Stimulated activated CD8-positive, alpha-beta memory T cell treated with anti-CD3 and anti-CD28 coated beads, Interleukin-15, amount 100 ng/mL, for 1 hour (primary cell): ENCODE measurements at places on chromosomes 1 and 21.

- no peak for DNase-seq
Measured at GRCh38 chr1:245201827-245202226, 47.0 kb downstream of the KIF26B start.

GRCh38 chr21:17428484-17428869 is 84.4 kb upstream of the CXADR start:
- no peak for DNase-seq

- no peak for DNase-seq
Measured at GRCh38 chr1:97013136-97013535, 291.6 kb downstream of the PTBP2 start.

- DNase-seq: no peak
Measured at GRCh38 chr1:22788254-22788661, 77.6 kb downstream of the EPHB2 start.

DNA sequence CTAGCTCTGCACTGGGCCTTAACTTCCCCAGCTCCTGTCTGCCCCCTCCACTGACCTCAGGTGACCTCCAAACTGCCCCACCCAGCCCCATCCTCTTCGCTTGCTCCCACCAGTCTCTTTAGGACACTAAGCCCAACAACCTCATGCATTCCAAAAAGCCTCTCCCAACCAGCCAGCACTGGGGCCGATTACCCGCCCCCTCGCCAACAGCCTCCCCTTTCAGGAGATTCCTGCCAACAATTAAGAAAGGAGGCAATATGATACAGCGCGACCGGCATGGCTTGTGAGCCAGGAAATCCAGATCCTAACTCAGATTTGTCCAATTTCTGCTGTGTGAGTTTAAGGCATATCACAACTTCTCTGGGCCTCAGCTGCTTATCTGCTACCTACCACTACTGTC is 14.7 kb downstream of the KANK4 start:
- no peak for DNase-seq

- DNase-seq: no peak
Measured at GRCh38 chr1:102941366-102941947, 166.9 kb downstream of the COL11A1 start.

- no peak for DNase-seq
Measured at GRCh38 chr1:207830788-207831187, 78.9 kb downstream of the CD46 start.

DNA sequence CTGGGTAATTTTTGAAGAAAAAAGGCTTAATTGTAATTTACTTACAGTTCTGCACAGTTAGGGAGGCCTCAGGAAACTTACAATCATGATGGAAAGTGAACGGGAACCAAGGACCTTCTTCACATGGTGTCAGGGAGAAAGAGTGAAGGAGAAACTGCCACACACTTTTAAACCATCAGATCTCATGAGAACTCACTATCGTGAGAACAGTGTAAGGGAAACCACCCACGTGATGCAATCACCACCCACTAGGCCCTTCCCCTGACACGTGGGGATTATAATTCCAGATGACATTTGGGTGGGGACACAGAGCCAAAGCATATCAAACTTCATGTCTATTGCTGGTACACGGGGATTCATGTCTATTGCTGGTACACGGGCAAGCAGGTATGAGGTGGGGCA is 5.3 kb upstream of the SFT2D2 start:
- DNase-seq: no peak

- DNase-seq: no peak
Measured at GRCh38 chr1:168842306-168842705, 113.3 kb upstream of the DPT start.

- DNase-seq: no peak
Measured at GRCh38 chr1:21451212-21451611, 11.3 kb downstream of the NBPF3 start.

DNA sequence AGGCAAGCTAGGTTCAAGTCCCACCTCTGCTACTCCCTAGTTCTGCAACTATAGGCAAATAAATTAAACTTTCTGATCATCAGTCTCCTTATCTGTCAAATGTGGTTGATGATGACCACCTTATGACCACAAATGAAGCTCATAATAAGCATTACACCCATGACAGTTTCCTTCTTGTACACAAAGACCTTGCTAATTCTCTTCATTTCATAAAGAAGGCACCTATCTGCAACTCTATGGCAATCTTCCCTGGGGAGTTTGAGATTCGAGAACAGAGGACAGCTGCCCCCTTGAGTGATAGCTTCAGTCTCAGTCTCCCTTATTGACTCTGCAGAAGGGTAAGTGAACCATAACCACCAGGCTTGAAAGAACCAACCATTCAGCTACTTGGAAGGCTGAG is 503.1 kb upstream of the DAB1 start:
- no peak for DNase-seq

DNA sequence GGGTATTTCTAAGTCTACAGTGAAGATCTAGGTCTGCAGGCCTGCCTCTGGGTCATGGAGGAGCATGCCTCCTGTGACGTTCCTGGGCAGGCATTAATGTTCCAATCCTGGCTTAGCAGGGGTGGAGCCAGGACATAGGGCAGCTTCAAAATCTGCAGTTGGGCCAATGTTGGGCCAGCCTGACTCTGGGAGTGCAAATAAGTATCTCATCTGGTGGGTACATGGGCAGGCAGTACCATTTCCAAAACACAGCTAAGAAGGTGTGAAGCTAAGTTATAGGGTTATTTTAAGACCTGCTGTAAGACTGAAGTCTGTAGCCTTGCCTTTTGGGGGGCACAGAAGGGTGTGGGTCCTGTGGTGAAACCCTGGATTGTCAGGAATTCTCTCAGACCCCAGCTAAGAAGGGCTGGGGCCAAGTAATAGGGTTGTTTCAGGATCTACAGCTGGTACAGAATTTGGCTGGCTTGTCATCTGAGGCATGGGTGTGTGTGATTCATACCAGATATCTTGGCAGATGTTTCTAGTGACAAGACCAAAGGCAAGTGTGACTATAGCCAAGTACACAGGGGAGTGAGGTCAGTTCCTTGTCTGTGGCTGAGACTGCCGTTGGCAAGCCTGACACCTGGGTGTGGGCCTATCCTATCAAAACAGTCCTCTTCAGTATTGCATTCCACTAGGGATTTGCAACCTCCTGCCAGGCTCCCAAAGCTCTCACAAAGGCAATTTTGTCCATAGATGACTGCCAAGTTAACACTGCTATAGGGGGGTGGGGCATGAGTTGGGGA is 468.7 kb upstream of the B3GALT2 start:
- DNase-seq: no peak

DNA sequence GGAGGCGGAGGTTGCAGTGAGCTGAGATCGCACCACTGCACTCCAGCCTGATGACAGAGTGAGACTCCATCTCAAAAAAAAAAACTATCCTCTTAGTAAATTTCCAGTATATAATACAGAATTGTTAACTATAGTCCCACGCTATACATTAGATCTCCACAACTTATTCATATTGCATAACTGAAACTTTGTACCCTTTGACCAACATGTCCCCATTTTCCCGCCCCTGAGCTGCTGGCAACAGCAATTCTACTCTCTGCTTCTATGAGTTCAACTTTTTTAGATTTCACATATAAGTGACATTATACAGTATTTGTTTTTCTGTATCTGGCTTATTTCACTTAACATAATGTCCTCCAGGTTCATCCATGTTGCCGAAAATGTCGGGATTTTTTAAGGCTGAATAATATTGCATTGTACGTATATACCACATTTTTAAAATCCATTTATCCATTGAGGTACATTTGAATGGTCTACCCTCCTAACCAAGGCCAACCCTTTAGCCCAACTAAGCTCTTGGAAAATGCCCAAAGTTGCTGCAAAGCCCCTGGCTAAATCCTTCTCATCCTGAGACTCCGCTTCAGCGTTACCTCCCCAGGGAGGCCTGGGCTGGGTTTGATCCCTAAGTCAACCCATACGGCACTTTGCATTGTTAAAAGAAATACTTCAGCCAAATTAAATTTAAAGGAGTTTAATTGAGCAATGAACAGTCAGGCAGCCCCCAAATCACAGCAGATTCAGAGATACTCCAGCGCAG is 34.2 kb downstream of the NEK2 start:
- no peak for DNase-seq

DNA sequence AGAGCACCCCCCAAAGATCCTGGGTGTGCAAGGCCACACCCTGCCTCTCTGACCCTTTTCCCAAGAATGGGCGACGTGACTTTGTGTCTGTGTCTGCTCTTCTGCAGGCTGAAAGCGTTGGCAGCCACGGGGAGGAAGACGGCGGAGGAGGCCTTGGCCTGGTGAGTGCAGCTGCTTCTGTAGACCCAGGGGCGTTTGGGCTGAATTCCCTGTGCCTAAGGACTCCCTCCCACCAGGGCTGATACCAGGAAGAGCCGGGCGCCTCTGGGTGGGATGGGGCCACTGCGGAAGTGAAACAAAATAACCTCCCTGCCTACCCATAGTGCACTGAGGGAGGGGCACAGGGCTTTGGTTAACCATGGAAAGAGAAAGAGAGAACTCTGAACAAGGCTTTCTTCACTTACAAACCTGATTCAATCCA is 2.5 kb downstream of the UBASH3A start:
- no peak for DNase-seq
